ENCODE measurements at places on chromosomes 1 and 21. TPM values are rescaled to one million over a fixed set of nuclear protein-coding genes. Genes with fewer than 3 reads are reported as not detected.

FALEC gene
- total RNA-seq, result not detected

ATF6 gene
- total RNA-seq, result 14.1 TPM

MAP7D1 gene
- 267 TPM for total RNA-seq

CLCA2 gene
- not detected for total RNA-seq

NDUFS5 gene
- total RNA-seq, result 444 TPM
